ENCODE measurements at places on chromosomes 1 and 21.

DNA sequence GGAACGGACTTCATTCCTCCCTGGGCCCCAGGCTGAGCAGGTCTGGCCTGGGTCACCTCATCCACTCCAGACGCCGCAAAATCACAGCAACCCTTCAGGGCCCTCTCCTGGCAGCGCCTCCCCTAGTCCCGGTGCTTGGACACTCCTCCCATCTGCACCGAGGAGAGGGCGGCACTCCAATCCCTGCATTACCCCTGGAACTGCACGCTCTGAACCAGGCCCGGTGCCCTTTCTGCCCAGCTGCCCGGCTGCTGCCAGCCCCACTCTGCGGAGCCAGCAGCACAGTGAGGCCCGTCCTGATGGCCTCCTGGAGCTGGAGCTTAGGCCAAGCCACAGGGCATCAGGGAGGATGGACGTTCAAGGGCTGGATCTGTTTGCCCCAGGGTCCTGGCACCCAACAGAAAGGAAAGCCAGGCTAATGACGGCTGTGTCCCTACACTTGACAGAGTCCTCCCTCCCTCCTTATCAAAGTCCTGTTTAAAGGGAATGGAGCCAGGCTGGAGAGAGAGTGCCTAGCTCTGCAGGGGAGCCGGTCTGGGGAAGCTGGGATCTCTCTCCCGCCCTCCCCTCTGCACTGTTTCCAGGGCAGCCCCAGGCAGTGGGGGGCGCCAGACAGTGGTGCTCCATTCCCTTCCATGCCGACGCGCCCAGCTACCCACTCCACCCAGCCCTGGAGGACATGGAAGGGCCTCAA lies 12.7 kb downstream of the COL6A2 start:
- DNase-seq, result no peak

- DNase-seq, result no peak
Observed at GRCh38 chr1:226629896-226630550, 81.5 kb downstream of the STUM start.

DNA sequence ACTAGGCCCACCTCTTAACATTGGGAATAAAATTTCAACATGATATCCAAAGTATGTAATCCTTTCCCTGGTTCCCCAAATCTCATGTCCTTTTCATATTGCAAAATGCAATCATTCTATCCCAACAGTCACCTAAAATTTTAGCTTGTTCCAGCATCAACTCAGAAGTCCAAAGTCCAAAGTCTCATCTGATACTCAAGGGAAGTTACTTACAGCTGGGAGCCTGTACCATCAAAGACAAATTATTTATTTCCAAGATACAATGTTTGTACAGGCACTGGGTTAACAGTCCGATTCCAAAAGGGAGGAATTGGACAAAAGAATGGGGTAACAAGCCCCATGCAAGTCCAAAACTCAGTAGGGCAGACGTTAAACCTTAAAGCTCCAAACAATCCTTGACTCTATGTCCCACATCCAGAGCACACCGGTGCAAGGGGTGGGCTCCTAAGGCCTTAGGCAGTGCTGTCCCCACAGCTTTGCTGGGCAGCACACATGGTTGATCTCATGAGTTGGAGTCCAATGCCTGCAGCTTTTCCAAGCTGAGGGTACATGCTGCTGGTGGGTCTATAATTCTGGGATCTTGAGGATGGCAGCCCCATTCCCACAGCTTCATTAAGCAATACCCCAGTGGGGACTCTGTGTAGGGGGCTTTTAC lies 78.8 kb downstream of the DDAH1 start:
- DNase-seq, result no peak

DNA sequence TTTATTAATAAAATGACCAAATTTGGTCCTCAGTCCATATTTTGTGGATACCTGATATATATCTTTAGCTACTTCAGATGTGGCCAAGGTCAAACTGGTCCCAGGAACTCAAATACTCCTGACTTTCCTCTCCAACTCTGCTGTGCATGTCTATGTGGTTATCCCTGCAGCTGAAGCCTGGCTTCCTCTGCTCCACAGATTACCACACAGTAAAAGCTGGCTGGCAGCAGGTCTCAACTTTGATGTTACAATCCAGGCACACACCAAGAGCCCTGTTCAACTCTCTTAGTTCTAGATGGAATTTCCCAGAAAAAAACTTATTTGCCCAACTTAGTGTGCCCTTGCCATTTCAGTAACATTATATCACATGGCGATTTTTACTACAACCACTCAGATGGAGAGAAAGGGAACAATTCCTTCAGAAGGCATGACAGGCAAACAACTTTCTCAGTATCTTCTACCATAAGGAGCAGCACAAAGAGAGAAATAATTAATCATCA lies 479.5 kb downstream of the PLPP3 start:
- no peak for DNase-seq

GRCh38 chr1:151144474-151145303 lies 1.7 kb downstream of the SEMA6C start:
- DNase-seq, result no peak

DNA sequence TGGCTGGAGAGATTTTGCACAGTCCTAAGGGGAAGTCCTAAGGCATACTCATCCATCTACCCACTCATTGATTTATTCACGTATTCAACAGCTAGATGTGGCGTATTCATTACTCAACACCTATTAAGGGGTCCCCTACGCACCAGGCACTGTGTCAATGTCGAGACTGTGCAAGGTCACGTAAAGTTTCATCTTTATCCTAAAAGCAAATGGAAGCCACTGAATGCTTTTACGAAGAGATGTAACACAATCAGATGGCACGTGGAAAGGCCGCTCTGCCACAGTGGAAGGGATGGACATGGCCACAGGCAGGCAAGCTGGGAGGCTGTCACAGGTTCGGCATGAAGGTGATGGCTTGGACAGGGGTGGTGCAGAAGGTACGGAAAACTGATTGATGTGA lies 66.3 kb upstream of the ZBTB18 start:
- no peak for DNase-seq

DNA sequence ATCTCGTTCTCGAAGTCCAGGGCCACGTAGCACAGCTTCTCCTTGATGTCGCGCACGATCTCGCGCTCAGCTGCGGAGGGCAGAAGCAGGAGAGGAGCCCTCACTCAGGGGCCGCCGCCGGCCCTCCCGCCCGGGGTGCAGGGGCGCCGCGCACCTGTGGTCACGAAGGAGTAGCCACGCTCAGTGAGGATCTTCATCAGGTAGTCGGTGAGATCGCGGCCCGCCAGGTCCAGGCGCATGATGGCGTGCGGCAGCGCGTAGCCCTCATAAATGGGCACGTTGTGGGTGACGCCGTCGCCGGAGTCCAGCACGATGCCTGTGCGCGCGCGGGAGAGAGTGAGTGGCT lies 1.8 kb downstream of the ACTA1 start:
- DNase-seq, result no peak

GRCh38 chr1:152022474-152022873 lies 14.3 kb downstream of the S100A11 start:
- no peak for DNase-seq

DNA sequence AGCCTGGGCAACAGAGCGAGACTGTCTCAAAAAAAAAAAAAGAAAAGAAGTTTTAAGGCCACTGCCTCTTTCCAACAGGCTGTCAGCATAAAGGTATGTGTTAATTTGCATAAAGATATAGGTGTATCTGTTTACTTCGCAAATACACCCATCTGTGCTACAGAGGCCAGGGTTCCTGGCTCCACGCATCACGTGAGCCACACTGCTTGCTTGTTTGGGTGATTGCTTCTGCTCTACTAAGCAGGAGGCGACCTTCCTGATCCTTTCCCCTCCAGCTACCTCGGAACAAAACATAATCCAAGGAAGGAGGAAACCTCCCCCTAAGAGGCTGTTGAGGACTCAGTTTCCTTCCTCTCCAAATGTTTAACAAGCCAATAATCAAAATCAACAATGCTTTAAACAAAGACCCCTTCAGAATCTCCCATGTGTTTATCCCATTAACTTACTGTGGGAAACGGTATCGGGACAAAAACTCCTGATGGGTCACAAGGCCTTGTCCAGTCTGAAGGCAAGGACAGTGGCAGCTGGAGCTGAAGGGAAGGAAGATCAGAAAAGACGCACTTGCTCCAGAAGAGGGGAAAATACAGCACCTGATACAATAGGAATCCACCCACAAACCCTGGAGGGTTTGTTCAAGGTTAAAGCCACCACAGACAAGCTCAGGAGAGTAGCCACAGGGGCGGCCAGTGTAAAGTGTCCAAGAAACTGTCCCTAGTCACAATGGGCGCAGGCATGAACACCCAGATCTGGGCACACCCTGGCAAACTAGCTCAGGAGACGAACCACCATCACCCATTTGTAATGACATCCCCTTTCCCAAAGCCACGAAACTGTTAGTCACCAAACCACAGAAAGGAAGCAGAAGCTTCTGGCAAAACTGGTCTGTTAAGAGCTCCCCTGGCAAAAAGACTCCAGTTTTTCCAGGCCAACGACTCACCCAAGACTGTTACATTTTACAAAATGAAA lies 17.2 kb downstream of the CTNNBIP1 start:
- DNase-seq, result no peak
